ENCODE measurements at places on chromosomes 16 and 17.

GRCh38 chr17:9431620-9432019, 144.0 kb downstream of the STX8 start:
- no peak for DNase-seq

- no peak for DNase-seq
These were observed 30.9 kb upstream of the CRYBA1 start for GRCh38 chr17:29215717-29216116.

DNA sequence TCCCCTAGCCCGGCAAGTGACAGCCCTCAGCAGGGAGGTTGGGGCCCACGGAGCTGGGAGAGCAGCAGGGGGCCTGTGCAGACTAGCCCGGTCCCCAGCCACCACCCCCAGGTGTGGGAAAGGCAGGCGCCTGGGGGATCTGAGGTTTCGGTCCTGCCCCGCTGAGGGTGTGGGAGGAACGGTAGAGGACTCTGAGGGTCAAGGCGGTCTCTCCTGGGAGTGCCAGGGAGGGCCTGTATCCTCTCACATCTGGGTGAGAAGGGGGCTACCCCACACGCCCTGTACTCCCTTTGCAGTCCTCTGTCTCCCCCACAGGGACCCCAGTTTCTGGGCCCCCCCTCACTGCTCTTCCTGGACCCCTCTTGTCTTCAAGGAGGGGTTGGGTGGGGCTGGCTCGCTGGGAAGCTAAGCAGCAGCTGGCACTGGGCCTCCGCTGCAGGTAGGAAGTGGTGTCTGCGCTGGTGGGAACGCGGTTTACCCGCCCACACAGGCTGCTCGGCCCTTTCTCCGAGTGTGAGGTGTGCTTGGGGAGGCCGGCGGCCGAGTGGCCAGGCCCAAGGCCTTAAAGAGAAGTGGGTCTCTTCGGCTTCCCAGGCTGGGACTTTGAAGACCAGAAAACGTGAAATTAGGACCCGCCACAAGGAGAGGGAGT, 15.4 kb downstream of the CD7 start:
- DNase-seq: no peak

GRCh38 chr16:51434567-51435198, 283.6 kb upstream of the SALL1 start:
- no peak for DNase-seq

- no peak for DNase-seq
These were observed 145.1 kb upstream of the NOG start for GRCh38 chr17:56448371-56448770.

DNA sequence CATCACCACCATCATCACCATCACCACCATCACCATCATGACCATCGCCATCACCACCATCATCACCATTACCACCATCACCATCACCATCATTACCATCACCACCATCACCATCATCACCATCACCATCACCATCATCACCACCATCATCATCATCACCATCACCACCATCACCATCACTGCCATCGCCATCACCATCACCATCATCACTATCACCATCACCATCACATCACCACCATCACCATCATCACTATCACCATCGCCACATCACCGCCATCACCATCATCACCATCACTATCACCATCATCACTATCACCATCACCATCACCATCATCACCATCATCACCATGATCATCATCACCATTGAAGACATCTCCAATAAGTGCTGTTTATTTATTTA, 16.8 kb upstream of the MED9 start:
- no peak for DNase-seq

DNA sequence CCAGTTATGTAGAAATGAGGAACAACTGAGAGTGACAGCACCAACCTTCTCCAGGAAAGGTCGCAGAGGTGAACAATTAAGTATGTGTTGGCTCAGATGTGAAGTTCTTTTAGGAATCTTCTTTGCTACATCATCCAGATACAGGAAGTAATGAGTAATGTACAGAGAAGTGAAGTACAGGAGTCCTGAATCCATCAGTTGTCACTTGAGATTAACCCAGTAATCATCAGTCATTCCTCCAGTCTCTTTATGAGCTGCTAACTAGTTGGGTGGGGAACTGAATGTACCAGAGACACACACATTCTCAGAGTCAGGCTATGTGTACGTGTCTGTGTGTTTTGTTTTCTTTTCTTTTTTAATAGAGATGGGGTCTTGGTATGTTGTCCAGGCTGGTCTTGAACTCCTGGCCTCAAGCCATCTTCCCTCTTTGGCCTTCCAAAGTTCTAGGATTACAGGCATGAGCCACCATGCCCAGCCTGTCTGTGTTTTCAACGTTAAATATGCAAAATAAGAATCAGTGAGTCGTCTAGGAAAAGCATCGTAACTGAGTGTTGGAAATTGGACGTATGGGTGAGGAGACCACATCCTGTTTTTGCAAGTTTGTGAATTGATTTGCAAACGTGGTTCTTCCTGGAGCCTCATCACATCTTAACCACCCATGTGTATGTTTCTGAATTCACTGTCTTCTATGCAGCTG, 19.9 kb downstream of the ZNF200 start:
- DNase-seq: no peak

GRCh38 chr16:67198238-67198734, 645 bp upstream of the ELMO3 start:
- no peak for DNase-seq

- peak; percentile 50 for DNase-seq
These were observed 12.9 kb downstream of the SYCE1L start for GRCh38 chr16:77211880-77212740.

GRCh38 chr17:76582660-76583059, 3.0 kb downstream of the ST6GALNAC2 start:
- DNase-seq: no peak

- DNase-seq: no peak
These were observed 44.7 kb downstream of the SKAP1 start for GRCh38 chr17:48385319-48385718.

DNA sequence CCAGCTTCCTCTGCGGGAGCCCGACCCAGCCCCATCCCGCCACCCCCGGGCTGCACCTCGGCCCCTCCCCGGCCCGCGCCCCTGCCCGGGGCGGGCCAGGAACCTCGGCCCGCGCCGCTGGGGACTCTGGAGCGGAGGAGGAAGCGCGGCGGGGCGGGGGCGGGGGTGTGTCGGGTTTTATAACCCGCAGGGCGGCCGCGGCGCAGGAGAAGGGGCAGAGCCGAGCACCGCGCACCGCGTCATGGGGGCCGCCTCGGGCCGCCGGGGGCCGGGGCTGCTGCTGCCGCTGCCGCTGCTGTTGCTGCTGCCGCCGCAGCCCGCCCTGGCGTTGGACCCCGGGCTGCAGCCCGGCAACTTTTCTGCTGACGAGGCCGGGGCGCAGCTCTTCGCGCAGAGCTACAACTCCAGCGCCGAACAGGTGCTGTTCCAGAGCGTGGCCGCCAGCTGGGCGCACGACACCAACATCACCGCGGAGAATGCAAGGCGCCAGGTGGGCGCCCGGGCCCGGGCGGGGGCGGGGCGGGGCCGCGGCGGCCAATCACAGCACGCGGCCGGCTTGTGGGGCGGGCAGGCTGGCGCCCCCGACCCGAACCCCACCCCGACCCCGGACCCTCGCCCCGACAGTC, at the start of gene ACE:
TSS of gene ACE (plus strand) at position 208 of the 626 bp plus-strand sequence. CDS start at position 242, 34 bp downstream.
- DNase-seq: no peak

- no peak for DNase-seq
These were observed 2.0 kb downstream of the TNK1 start for GRCh38 chr17:7382901-7383300.

Data from stimulated activated CD8-positive, alpha-beta memory T cell treated with anti-CD3 and anti-CD28 coated beads, Interleukin-12 subunit alpha, Interleukin-12 subunit beta, amount 100 ng/mL, for 1 hour (primary cell).